ENCODE measurements at places on chromosomes 2 and 18.

- DNase-seq, result no peak
Measured at GRCh38 chr2:8090748-8091700, 590.8 kb upstream of the ID2 start.

GRCh38 chr2:204145791-204146190, 209.2 kb downstream of the ICOS start:
- DNase-seq, result peak; percentile 3

GRCh38 chr2:118049816-118050140, 35.9 kb upstream of the CCDC93 start:
- DNase-seq, result no peak

GRCh38 chr2:192195548-192196418, 1.1 kb upstream of the TMEFF2 start:
- DNase-seq, result no peak

GRCh38 chr2:101151146-101151858, at the start of gene TBC1D8:
Gene TBC1D8, minus strand, starts transcription at chr2:101151382. Its CDS starts 129 bp downstream, at chr2:101151253.
- peak; percentile 66 for DNase-seq

DNA sequence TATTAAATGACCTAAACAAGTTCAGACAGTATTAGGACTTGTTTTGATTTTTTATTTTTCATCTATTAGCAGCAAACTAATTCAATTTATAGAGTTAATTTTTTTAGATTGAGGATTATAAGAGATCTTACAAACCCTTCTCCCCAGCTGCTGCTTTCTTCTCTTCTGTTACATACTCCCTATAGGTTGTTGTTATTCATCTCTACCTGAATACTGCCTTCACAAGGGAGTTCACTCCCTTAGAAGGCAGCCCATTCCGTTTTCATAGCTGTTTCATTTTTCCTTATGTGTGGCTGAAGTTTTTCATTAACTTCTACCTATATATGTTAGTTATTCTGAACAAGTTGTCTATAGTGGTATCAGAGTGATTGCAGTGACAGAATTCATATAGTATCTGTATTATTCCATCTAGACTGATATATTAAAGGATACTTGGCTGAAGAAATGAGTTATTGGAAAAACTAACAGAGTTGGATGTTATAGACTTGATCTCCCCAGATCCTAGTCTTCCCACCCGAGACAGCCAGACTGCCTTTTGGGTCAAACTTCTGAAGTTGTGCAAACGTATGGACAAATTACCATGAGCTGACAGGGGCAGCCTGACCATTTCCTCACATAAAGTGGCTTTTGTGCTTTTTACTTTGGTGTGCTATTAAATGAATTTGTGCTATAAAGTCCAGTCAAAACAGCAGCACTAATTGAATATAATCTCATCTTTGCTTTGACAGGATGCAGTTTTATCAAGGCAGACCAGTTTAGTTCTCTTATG, 8.7 kb downstream of the GLS start:
- no peak for DNase-seq

- DNase-seq, result no peak
Measured at GRCh38 chr2:43328832-43329231, 102.4 kb upstream of the ZFP36L2 start.

DNA sequence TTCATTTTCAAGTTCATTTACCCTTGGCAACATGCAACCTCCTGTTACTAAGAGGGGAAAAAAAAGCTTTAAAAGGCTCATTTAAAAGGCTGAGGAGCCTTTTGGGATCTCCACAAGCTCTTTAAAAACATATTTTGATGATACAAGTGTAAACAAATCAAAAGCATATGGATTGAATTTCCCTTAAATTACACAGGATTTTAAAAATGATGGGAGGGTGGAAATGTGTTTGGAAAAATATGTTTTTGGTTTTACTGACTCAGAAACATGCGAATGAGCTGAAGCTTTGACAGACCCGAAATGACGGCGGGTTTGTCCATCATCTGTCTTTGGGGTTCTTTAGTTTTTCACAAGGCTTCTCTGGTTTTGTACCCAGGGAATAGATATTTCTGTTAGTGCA, 180.6 kb upstream of the CCDC68 start:
- DNase-seq, result no peak

DNA sequence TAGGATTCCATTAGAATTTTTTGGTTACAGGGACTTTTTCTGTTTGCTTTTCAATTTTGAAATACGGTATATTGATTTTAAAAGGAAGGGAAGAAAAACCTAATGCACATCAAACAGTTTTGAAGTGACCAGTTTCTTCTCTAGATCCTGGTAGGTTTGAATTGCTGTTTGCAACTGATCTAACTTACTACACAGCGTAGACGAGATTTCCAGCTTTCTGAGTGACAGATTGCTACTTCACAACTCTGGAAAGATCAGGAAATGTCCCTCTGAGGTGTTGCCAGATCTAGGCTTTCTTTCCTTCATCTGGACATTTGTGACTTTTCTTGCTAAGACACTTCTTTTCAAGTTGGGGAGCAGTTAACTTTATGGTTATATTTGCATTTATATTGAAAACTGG, 112.2 kb downstream of the DIS3L2 start:
- no peak for DNase-seq

DNA sequence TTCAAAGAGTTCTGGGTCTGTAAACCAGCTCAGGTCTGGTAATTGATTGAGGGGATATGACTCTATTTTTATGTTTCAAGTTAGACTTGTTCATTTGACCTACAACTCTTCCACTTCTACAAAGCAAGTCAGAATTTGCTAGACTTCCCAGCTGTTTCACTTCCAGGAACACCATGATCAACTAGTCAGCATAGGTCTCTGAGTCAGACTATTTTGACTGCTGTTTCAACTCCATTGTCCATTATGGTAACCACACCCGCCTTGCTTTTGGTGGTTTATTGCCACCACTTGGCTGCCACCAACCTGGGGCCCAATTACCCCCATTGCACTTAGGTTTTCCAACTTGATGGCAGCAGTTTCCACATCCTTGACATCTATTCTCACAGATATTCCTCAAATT, 116.6 kb downstream of the LAMA3 start:
- no peak for DNase-seq

DNA sequence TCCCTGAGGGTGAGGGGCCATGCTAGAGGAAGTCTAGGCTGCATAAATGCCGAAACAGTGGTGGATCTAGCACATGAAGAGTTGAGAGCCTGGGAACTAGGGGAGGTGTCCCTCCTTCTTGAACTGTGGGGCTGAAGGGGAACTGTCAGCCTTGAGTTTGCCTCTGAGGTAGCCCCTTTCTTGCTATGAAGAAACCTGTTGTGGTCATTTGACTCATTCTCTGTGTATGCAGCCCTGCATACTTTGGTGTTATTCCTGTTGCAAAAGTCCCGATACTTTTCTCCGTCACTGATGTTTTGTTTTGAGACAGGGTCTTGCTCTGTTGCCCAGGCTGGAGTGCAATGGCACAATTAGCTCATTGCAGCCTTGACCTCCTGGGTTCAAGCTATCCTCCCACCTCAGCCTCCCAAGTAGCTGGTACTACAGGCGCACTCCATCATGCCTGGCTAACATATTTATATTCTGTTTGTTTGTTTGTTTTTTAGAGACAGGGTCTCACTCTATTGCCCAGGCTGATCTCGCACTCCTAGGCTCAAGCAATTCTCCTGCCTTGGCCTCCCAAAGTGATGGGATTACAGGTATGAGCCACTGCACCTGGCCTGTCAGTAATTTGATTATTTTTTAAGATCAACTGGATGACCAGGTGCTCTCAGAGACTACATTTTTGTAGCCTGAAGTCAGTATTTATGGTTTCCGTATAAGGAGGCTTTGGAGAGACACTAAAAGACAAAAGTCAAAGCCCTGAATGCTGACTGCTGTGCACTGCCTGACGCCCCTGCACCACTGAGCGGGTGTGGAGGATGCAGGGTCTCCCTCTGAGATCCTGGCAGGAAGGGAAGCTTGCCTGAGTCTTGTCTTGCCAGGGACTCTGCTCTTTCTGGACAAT, 126.0 kb upstream of the MSH6 start:
- DNase-seq, result no peak

- DNase-seq, result peak; percentile 77
Measured at GRCh38 chr2:29196792-29197788, 81.9 kb downstream of the CLIP4 start.

DNA sequence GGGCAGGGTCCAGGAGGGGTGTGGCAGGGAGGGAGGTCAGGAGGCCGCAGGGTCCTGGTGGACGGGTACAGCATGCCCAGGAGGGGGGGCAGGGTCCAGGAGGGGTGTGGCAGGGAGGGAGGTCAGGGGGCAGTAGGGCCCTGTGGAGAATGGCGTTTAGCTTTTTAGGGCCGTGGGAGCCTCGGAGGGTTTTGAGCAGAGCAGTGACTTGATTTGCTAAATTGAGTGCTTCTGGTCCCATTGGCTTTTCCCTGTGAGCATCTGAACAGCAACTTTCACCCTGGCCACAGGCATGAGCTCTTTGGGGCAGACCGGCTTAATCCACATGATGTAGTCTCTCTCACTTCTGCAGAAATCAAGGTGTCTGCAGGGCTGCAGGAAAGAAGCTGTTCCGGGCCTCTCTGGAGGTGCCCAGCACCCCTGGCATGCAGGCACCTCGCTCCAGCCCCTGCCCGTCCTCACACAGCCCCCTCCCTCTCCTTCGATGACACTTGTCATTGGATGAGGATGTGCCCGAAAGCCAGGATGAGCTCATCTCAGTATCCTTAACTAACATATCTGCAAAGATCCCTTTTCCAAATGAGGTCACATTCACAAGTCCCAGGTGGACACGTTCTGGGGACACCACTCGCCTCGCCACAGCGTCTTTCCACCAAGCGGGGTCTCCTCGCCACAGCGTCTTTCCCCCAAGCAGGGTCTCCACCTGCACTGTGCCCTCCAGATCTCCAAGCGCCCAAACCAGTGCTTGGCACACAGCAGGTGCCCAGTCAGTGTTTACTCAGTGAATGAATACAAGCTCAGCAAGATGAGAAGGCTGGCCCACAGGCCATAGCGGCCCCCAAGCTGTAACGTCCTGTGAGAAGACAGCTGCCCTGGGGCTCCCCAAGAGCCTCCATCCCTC, 94.0 kb downstream of the NDUFA10 start:
- DNase-seq, result no peak

DNA sequence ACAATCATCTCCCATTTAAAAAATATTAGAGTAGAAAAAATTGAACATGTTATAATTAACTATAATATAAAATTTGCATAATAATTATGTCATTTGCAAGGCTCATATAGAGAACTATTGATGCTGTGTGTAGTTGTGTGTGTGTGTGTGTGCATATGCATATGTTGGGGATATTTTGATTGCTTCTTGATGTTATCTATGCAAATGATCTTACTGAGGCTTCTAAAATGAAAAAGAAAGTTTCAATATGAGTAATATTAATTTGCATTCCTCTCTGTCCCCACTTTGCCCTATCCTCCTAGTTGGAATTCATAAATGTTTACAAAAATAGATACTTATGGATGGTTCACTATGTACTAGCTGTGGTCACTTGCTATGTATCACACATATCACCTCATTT, 523.3 kb downstream of the TRIB2 start:
- DNase-seq, result no peak

- DNase-seq, result no peak
Measured at GRCh38 chr18:80145196-80145804, 36.2 kb downstream of the ADNP2 start.

DNA sequence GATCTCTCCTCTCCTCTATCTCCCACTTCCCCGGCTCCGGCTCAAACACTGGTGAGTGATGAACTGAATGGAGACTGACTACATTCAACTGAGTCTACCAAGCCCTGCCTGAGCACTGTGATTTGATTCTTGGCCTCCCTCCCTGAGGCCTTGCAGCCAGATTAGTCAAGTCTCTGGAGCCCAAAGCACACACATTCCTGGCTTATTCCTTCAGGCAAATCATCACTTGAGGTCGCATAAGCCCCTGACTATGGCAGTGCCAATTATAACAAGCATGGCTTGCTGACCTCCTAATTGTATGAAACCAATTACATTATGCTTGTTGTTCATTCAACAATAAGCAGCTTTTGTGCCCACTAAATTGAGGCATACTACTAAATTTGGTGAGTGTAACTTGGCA, 34.6 kb downstream of the EFEMP1 start:
- no peak for DNase-seq

DNA sequence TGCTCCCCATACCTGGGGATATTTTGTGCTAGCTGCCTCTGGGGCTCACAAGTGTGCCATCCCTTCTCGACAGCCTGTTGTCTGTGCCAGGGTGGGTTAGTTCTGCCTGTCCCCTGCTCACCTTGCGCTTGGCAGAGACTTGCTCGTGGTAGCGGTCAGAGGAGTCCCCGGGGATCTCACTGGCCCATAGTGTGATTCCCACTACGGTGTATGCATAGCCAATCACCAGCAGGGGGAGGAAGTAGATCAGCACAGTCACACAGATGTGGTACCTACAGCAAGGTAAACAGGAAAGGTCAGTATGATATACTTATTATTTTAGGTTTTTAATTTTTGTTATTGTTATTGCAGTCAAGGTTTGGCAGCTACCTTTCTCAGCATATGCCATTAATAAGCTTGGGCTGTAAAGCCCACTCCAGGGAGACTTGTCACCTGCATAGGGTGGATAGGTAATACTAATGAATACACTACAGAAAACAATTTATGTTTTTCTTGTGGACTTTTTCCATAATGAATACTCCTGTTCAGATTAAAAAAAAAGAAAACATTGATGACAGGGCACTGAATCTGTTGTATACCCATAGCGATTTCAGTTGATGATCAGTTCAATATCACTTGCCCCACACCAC, 95.2 kb downstream of the POLE4 start:
- peak; percentile 6 for DNase-seq

GRCh38 chr18:67636597-67637385, 120.3 kb upstream of the DSEL start:
- no peak for DNase-seq

DNA sequence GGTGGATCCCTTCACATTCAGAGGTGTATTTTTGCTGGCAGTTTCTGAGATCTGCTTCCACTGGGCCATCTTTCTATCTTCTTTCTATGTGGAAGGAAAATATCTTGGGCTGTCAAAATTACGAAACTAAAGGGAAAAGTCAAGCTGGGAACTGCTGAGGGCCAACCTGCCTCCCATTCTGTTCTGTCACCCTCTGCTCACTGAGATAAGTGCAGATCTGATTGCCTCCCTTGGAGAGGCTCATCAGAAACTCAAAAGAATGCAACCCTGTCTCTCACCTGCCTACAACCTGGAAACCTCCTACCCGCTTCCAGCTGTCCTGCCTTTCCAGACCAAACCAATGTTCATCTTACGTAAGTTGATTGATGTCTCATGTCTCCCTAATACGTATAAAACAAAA, 26.5 kb downstream of the RAX start:
- no peak for DNase-seq

- no peak for DNase-seq
Measured at GRCh38 chr2:179664972-179665812, 196.2 kb downstream of the ZNF385B start.

GRCh38 chr2:10446631-10447030, 1.5 kb downstream of the ODC1 start:
- DNase-seq, result no peak

DNA sequence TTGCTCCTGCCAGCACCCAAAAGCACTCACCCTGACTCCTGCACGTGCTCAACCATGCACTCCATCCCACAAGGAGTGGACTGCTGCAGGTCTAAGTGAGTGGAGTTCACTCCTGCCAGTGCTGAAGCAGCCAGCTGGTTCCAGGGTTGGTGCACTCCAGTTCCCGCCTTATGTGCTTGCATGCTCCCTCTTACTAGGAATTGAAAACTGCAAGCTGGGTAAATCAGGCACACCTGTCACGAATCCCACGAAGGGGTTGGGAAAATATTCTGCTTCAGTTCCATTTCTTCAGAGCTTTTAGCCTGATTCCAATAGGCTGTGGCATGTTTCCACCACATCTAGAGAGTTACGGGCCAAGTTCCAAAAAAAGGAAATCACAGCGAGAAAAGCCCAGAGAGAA, 1365.5 kb upstream of the CHAC2 start:
- no peak for DNase-seq

- DNase-seq, result no peak
Measured at GRCh38 chr2:47189635-47190034, 34.5 kb upstream of the STPG4 start.

GRCh38 chr2:200664770-200665494, 79.1 kb downstream of the AOX1 start:
- DNase-seq, result no peak

Measured in CD4-positive, alpha-beta T cell treated with Interleukin-10 for 1 hour (primary cell).